CD4-positive, alpha-beta T cell treated with Interleukin-21 for 1 hour (primary cell): ENCODE measurements at places on chromosomes 11 and 22.

DNA sequence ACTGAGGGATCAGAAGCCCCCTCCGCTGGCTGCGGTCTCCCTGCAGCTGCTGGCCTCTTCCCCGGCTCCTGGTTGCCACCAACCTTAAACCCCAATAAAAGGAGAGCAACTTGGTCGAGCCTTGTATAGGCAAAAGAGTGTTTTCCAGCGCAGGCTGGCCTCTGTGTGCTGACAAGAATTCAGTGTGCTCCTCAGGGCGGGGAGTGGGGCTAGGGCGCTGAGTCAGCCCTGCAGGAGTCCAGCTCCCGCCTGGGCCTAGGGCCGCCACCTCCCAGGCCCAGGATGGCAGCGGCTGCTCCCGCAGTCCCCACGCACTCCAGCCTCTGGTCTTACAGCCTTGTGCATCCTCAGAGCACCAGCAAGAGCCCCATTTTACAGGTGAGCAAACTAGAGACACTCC is at the start of gene SHISAL1:
SHISAL1 (minus strand) TSS at position 186 of the 400 bp plus-strand sequence. CDS start 12,006 bp downstream, outside the sequence.
- DNase-seq, result no peak

- peak; percentile 29 for DNase-seq
Observed at GRCh38 chr11:46896719-46897406, 21.5 kb downstream of the LRP4 start.

DNA sequence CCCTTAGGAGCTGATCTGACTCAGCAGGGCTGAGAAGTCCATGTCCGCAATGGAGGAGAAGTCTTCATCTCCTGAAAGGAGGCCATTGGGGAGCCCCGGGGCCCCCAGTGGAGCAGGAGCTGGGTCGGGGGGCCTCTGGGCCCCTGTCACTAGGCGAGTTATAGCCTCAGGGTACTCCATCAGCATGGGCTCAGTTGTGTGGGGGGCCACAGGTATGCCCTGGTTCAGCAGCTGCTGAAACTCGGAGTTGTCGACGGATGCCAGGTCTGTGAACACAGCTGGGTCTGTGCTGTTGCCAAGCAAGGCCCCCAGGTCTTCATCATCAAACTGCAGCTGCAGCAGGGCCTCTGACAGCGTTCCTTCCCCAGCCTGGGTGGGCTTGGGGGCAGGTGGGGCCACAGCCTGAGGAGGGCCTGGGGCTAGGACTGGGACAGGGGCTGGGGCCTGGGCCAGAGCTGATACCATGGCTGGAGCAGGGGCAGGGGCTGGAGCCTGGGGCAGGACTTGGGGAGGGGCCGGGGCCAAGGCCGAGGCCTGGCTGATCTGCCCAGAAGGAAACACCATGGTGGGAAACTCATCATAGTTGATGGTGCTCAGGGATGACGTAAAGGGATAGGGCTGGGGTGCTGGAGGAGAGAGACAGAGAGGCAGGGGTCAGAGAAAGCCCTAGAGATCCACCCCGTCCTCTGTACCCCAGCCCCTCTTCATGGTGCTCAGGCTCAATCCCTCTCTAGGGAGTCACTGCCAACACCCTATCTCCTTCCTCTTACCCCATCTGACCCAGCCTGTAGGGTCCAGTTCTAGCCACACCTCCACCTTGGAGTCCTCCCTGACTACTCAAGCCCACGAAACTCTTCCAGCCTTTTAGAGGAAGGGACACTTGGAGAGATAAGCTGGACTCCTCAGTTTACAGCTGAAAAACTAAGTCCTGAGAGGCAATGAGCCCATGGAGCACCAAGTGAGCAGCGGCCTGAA is 8.1 kb downstream of the RELA start:
- DNase-seq, result no peak

DNA sequence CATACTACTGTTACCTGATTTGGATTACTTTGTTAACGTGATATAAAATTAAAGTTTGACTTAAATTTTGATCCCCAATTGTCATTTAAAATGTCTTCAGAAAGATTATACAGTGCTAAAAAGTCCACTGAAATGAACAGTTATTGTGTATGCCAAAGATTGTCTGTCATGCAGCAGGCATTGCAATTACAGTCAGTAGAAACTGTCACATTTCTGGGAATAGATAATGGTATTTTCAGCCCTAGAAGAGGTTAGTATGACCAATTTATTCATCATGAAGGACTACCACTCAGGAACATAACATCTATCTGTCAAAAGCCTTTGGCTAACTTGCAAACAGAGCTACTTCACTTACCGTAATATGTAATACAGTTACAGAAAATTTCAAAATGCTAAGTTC is 852.5 kb upstream of the TENM4 start:
- DNase-seq, result no peak

DNA sequence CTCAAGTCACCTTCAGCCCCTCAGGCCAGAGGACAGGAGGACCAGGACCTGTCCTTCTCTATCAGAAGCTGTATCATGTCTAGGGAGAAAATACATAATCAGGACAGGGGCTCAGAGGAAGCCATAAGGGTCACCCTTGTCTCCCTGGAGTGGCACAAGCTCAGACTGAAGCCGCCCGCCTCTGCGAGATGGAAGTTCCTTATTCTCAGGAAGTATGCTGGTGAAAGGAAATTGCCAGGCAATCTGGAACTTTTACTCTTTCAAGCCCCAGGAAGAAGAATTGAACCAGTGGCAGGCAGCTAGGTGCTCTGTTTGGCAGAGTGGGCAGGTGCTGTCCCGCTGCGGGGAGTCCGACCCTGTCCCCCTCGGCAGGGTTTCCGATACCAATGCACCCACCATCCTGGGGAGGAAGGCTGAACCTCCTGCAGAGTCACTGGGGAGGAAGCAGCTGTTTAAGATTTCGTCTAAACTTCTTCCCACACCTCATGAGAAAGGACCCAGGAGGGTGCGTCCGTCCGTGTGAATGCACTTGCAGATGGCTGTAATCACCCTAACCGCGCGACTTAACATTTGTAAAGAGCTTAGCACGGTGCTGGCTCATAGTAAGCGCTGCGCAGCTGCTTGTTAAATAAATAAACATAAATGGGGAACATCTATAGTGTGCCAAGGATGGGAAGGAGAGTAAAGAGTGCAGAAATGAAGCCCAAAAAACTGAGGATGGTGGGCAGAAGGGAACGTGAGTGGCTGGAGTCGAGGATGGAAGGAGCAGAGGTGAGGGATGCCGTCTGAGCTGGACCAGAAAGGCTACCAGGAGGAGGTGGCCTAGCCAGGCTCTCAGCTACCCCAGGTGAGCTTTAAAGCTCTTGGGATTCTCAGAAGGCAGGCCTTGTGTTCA is 5.0 kb upstream of the ANO1 start:
- no peak for DNase-seq

GRCh38 chr11:94017446-94017845 is 3.7 kb upstream of the HEPHL1 start:
- DNase-seq, result no peak

DNA sequence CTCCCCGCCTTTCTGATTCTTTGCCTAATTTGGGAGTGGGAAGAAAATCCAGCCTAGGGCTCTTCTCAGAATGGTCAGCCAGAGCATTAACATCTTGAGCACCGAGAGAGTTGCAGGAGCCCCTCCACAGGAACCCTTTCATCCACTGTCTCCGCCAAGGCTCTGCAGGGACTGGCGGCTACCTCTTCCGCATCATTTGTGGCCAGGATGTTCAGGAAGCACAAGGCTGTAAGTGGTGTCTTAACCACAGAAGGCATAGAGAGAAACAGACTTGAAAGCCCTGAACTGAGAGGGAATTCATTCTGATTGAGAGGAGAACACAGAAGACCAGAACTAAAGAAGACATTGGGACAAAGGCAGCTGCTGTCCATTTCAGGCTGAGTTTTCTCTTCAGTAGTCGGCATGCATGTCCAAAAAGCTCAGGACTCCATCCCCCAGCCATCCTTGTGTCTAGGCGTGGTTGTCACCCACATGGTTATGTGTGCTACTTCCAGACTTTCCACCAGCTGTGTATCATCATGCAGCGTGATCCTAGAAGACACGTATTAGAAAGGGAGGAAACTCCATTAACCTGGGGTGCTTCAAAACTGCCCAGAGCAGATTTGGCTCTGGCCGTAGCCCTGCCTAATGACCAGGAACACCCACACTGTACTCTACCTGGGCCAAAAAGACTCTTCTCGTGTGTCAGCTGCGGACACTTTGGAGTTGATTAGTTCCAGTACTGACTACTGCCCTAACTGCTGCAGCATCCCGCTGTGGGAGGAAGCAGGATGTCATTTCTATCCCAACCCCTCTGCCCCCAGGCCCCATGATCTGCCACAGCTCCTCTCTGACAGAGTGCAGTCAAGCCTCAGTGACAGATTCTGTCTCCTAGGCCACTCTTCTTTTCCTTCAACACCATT is 725.1 kb downstream of the NTM start:
- no peak for DNase-seq
